ENCODE measurements at places on chromosomes 6 and 20. TPM values are rescaled to one million over a fixed set of nuclear protein-coding genes. Genes with fewer than 3 reads are reported as not detected.

EPPIN gene
- polyA plus RNA-seq, result 0.21 TPM

FRK gene
- 0.75 TPM for polyA plus RNA-seq

SLC22A1 gene
- polyA plus RNA-seq, result not detected

NHLRC1 gene
- polyA plus RNA-seq, result 1.7 TPM

FUT9 gene
- not detected for polyA plus RNA-seq

ECT2L gene
- polyA plus RNA-seq, result 0.17 TPM

ZNFX1 gene
- polyA plus RNA-seq, result 9.2 TPM

LAMA2 gene
- polyA plus RNA-seq, result 67.6 TPM

KCNK15 gene
- polyA plus RNA-seq, result 1.7 TPM

CALHM5 gene
- polyA plus RNA-seq, result 3.2 TPM

TMEM239 gene
- polyA plus RNA-seq, result not detected

KIAA1755 gene
- polyA plus RNA-seq, result 9.6 TPM

ADAM33 gene
- 23.3 TPM for polyA plus RNA-seq

SYCP2 gene
- 1.2 TPM for polyA plus RNA-seq

SLC22A7 gene
- polyA plus RNA-seq, result not detected

TBX18 gene
- polyA plus RNA-seq, result 1.5 TPM

CALHM6 gene
- polyA plus RNA-seq, result 5.2 TPM

DACT2 gene
- polyA plus RNA-seq, result 0.27 TPM

CPNE1 gene
- 127 TPM for polyA plus RNA-seq

HLA-DRB1 gene
- polyA plus RNA-seq, result 47.9 TPM

TMEM217 gene
- polyA plus RNA-seq, result 0.39 TPM

PROKR2 gene
- not detected for polyA plus RNA-seq

GRM1 gene
- polyA plus RNA-seq, result 0.02 TPM

GPR63 gene
- 2.5 TPM for polyA plus RNA-seq

HSP90AB1 gene
- 972 TPM for polyA plus RNA-seq

SLC32A1 gene
- not detected for polyA plus RNA-seq

MOG gene
- polyA plus RNA-seq, result 0.05 TPM

SLC22A16 gene
- 0.63 TPM for polyA plus RNA-seq

Data from ovary (tissue), 10 donors.